Umbilical cord (tissue), 2 donors: ENCODE measurements at places on chromosomes 11 and 22.

DNA sequence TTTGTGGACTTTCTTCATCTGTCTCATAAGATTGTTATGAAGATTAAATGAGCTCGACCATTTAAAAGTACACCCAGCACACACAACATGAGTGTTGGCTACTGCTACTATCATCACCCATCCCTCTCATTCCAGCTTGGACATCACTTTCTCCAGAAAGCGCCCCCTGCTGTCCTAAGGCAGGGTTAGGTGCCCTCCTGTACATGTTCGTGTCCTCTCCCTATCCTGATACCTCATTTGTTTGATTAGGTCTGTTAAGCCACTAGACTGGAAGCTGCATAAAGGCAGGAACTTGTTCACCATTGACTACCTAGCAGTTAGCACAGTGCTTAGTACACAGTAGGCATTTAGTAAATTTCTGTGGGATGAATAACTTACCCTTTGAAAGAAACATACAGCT, 85.5 kb downstream of the ENTHD1 start:
- no peak for DNase-seq

- no peak for DNase-seq
Measured at GRCh38 chr11:77137421-77137820, 9.4 kb downstream of the MYO7A start.

- no peak for DNase-seq
Measured at GRCh38 chr11:116577273-116577672, 195.5 kb downstream of the BUD13 start.

- no peak for DNase-seq
Measured at GRCh38 chr11:27029966-27030365, 10.6 kb upstream of the BBOX1 start.

GRCh38 chr11:102577182-102577581, 46.6 kb upstream of the MMP7 start:
- no peak for DNase-seq

DNA sequence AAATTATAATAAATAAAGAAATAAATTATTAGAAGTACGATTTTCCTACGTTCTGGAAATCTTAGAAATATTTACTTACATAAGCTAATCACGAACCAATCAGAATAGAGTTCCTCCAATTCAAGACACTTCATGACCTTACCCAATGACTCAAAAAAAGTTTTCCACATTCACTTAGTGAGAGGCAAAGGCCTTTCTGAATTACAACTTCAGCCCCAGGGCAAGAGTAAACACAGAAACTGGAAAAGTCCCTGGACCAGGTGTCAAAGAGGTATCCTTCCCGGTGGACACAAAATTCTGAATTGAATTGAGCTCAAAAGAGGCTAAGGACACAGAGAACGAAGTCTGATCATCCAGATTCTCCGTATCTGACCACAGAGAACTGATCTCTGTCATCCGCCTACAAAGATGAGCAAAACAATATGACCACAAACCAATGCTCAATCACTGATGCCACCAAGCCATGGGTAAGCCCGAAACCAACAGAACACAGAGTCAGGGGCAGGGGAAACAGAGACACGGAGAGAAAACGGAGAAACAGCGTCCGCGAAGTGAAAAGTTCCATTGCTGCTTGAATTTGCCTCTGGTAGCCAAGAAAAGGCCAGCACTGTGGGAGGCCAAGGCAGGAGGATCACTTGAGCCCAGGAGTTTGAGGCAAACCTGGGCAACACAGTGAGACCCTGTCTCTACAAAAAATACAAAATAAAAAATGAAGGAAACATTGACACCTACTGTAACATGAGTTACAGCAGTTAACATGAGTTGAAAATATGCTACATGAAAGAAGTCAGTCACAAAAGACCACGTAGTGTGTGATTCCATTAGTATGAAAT, 6.8 kb downstream of the BID start:
- DNase-seq = no peak

GRCh38 chr22:43777286-43777685, 34.8 kb downstream of the EFCAB6 start:
- DNase-seq = peak; percentile 71

GRCh38 chr22:32644252-32645100, 157.0 kb upstream of the TIMP3 start:
- DNase-seq = peak; percentile 82

DNA sequence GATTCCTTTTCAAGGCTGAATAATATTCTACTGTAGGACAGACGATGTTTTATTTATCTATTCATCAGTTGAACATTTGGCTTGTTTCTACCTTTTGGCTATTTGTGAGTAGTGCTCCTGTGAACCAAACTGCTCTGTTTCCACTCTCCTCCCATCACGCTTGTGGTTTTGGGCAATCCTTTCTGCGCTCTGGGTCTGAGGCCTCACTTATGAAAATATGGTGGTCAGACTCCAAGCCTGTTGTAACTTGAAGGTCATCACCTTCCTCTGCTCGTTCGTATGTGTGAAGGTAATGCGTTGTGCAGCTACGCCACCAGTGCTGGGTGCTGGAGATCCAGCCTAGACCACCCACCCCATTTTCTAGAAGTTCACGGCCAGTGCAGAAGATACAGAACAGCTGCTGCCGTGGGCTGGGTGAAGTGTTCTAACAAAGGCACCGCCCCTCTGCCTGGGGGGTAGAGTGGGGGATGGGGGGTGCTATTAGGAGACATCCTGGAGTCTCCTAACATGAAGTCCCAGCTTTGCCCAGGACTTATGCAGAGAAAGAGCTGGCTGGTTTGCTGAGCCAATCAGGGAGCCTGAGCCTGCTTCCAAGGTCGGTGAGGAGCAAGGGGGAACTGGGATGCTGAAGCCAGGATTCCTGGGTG, 21.0 kb downstream of the PTPN5 start:
- no peak for DNase-seq

- no peak for DNase-seq
Measured at GRCh38 chr11:125082611-125083311, 19.7 kb downstream of the SLC37A2 start.

- DNase-seq = no peak
Measured at GRCh38 chr11:9277176-9277575, 12.0 kb upstream of the DENND5A start.

DNA sequence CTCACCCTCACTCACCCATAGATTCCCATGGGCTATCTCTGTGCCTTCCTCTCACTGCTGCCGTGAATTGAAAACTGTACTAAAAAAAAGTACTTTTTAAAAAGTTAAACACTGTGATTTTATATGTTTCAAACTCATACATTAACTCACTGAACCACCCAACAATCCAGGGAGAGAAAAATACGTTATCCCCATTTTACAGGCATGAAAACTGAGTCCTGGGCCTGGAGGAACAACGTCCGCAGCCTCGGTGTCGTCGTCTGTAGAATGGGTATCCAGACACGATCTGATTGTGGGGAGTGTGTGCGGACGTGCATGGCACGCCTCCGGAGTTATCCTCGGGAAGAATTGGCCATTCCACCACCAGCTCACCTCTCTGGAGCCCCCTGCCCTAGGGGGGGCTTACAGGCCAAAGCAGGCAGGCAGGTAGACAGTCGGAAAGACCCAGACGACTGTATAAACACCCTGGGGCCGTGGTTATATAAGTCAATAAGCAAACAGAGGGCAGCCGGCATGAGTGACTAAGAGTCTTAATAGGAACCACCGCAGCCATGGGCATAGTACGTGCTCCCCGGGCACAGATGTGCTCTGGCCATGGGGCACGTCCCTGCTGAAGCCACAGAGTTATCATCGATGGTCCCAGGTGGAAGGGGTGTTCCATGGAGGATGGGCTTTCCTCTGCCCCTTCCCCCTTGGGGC, 7.1 kb upstream of the PDGFB start:
- no peak for DNase-seq

GRCh38 chr11:18927550-18928322, 11.5 kb downstream of the MRGPRX1 start:
- DNase-seq = no peak

- no peak for DNase-seq
Measured at GRCh38 chr22:21101877-21102638, 56.3 kb downstream of the LRRC74B start.

GRCh38 chr11:17395554-17395961, 7.1 kb upstream of the KCNJ11 start:
- no peak for DNase-seq

DNA sequence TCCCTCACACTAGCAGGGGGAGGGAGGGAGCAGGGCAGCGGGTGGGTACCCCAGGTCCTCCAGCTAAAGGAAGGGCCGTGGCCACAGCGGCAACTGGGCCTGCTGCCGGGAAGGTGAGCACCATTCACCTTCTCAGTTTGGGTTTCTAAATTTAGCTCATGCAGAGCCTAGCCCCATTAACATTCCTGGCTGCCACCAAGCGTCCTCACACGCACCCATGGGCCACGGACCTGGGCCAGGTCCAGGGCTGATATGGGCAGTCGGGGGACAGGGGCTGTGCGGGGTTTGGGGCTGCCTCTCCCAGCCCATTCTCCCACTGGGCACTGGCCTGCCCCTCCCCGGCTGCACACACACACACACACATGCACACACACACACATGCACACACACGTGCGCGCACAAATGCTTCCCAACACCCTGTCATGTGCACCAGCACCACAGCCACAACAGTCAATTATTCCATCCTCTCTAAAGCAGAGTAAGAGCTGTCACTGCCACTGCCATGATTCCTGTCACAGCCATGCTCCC, 28.7 kb downstream of the SYT7 start:
- DNase-seq = no peak

- no peak for DNase-seq
Measured at GRCh38 chr22:44530569-44530968, 32.5 kb upstream of the RTL6 start.

DNA sequence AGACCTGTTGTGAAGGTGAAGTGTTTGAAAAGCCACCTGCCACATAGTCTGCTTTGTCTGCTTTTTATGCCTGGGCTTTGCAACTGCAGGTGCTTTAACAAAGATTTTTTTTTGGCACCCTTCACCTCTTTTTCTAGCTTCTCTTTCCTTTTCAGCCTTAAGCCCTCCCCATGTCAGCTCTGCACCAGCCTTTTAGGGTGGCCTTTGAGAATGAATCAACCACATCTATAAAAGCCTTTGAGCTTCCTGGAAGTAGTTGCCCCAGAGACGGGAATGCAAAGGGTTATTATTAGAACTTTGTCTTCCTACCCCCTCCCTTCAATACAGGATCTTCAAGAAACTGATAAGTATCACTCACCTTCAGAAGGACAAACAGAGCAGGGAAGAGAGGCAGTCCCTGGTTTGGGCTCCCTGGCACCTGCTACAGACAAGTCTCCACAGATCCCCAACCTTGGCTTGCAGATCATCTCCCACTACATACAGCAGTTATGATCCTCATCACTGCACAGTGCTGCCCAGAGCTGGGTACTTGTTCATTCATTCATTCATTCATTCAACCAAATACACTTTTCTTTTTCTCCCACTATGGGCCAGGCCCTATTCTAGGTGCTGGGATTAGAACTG, 8.0 kb downstream of the PVALB start:
- DNase-seq = no peak
